ENCODE measurements at places on chromosomes 4 and X. TPM values are rescaled to one million over a fixed set of nuclear protein-coding genes. Genes with fewer than 3 reads are reported as not detected.

GRCh38 chrX:44054863-44055601, 81.8 kb upstream of the NDP start:
- no peak overlapping the region for H3K27ac ChIP-seq
- no peaks in the 10 kb centered on the region for H3K4me1 ChIP-seq
- no peak for DNase-seq
- H3K36me3 ChIP-seq = no peaks in the 10 kb centered on the region
- no peak overlapping the region for H3K4me3 ChIP-seq
- peaks cover 16% of the 10 kb centered on the region for H3K27me3 ChIP-seq

DNA sequence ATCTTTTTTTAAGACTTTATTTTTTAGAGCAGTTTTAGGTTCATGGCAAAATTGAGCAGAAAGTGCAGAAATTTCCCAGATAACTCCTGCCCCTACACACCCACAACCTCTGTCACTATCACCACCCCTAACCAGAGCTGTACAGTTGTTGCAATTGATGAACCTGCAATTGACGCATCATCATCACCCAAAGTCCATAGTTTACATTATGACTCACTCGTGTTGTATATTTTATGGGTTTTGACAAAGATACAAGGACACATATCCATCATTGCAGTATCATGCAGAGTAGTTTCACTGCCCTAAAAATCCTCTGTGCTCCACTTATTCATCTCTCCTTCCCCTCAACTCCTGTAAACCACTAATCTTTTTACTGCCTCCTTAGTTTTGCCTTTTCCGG, 34.5 kb upstream of the WAS start:
- H3K27me3 ChIP-seq = peaks cover 1% of the 10 kb centered on the region
- H3K27ac ChIP-seq = no peak overlapping the region
- H3K4me3 ChIP-seq = no peak overlapping the region
- no peaks in the 10 kb centered on the region for H3K36me3 ChIP-seq
- H3K4me1 ChIP-seq = no peaks in the 10 kb centered on the region

Gene TMSB15A
- total RNA-seq = 1.0 TPM

- DNase-seq = no peak
- no peak overlapping the region for H3K27ac ChIP-seq
- no peaks in the 10 kb centered on the region for H3K27me3 ChIP-seq
- H3K4me3 ChIP-seq = no peak overlapping the region
- H3K4me1 ChIP-seq = no peaks in the 10 kb centered on the region
Observed at GRCh38 chr4:99628040-99628439, 29.6 kb downstream of the C4orf54 start.

GRCh38 chr4:30103455-30103854, 616.7 kb upstream of the PCDH7 start:
- DNase-seq = no peak
- no peaks in the 10 kb centered on the region for H3K27me3 ChIP-seq
- no peaks in the 10 kb centered on the region for H3K36me3 ChIP-seq
- H3K4me1 ChIP-seq = no peaks in the 10 kb centered on the region

- H3K27me3 ChIP-seq = no peaks in the 10 kb centered on the region
- peak overlapping the region; percentile 46 for H3K4me3 ChIP-seq
- H3K27ac ChIP-seq = peak overlapping the region; percentile 86
- DNase-seq = no peak
- H3K36me3 ChIP-seq = no peaks in the 10 kb centered on the region
Observed at GRCh38 chr4:157992948-157993839, 179.6 kb downstream of the GASK1B start.

- no peaks in the 10 kb centered on the region for H3K27me3 ChIP-seq
- no peaks in the 10 kb centered on the region for H3K36me3 ChIP-seq
- no peaks in the 10 kb centered on the region for H3K4me1 ChIP-seq
- H3K27ac ChIP-seq = no peak overlapping the region
Observed at GRCh38 chr4:39441593-39441992, 17.1 kb downstream of the RPL9 start.

GRCh38 chr4:151403656-151404055, 5.3 kb upstream of the FHIP1A start:
- H3K36me3 ChIP-seq = no peaks in the 10 kb centered on the region
- H3K4me3 ChIP-seq = no peak overlapping the region
- no peaks in the 10 kb centered on the region for H3K27me3 ChIP-seq
- DNase-seq = no peak
- no peak overlapping the region for H3K27ac ChIP-seq
- no peaks in the 10 kb centered on the region for H3K4me1 ChIP-seq

- no peaks in the 10 kb centered on the region for H3K36me3 ChIP-seq
- H3K27me3 ChIP-seq = no peaks in the 10 kb centered on the region
- H3K4me1 ChIP-seq = no peaks in the 10 kb centered on the region
- H3K4me3 ChIP-seq = no peak overlapping the region
- no peak overlapping the region for H3K27ac ChIP-seq
- no peak for DNase-seq
Observed at GRCh38 chr4:147360301-147360700, 120.6 kb upstream of the EDNRA start.

Gene DUSP9
- total RNA-seq = 15.9 TPM

- H3K27ac ChIP-seq = no peak overlapping the region
- no peaks in the 10 kb centered on the region for H3K36me3 ChIP-seq
- no peak overlapping the region for H3K4me3 ChIP-seq
Observed at GRCh38 chrX:69031971-69032391, 133.3 kb downstream of the PJA1 start.

DNA sequence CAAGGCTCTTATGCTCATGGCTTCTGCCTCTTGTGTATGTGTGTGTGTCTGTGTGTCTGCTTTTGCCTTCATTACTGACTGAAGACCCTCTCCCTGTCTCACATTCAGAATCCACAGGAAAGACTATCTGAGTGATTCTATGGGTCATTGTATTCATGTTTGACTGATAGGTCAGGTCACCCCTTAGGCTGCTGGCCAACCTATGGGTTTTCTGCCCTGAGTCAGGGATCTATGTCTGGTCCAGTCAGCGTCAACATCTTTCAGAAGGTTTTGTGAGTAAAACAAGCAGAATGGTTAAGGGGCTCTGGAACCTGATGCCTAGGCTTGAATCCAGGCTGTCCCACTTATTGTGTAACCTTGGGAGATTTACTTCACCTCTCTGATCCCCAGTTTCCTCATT, 30.5 kb downstream of the NHSL2 start:
- H3K36me3 ChIP-seq = no peaks in the 10 kb centered on the region
- no peak overlapping the region for H3K4me3 ChIP-seq
- peaks cover 15% of the 10 kb centered on the region for H3K27me3 ChIP-seq
- no peak overlapping the region for H3K27ac ChIP-seq
- DNase-seq = no peak

DNA sequence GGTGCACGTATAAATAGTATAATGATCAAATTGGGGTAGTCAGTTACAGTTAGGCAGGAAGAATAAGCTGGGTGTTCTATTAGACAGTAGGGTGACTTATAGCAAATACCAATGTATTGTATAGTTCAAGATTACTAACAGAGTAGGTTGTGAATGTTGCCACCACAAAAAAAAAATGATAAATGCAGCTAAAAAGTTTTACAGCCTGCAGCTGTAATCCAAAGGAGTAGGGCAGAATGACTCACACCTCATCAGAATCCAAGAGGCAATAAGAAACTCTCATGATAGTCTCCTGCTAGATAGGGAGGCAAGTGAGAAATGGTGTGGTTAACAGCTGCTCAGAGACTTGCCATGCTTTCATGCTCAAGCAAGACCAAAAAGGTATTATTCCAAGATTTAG, 19.6 kb upstream of the TCEAL4 start:
- H3K27me3 ChIP-seq = no peaks in the 10 kb centered on the region
- no peak for DNase-seq
- H3K4me3 ChIP-seq = no peak overlapping the region
- H3K4me1 ChIP-seq = no peaks in the 10 kb centered on the region
- H3K36me3 ChIP-seq = no peaks in the 10 kb centered on the region
- H3K27ac ChIP-seq = no peak overlapping the region

DNA sequence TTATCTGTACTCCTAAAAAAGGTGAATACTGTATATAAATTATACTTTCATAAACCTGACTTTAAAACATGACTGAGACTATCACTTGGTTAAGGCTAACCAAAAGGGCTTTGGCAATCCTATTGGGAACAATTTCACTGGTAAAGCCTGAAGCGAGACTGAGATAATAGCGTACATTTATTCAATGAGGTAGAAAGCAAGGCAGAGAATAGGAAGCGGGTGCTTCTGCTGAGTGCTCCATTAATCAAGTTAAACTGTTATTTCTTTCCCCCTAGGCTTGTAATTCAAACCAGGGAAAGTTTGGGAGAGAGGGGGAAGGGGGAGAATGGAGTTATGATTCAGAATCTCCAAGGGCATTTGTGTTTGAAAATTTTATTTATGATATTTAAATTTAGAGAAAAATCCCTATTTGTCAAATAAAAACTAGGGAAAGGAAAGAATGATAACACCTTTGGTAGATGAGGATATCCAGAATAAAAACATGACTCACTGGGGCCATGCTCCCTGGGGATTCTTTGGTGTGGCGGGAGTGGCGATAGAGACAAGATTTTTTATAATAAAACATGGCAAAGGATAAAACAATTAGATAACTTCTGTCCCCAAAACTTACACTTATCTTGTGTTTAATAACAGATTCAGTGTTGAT, 34.6 kb upstream of the SORBS2 start:
- no peaks in the 10 kb centered on the region for H3K27me3 ChIP-seq
- DNase-seq = peak; percentile 46
- no peak overlapping the region for H3K4me3 ChIP-seq
- H3K27ac ChIP-seq = no peak overlapping the region
- H3K4me1 ChIP-seq = no peaks in the 10 kb centered on the region
- H3K36me3 ChIP-seq = no peaks in the 10 kb centered on the region

- H3K27ac ChIP-seq = no peak overlapping the region
- no peaks in the 10 kb centered on the region for H3K27me3 ChIP-seq
- H3K36me3 ChIP-seq = no peaks in the 10 kb centered on the region
- no peaks in the 10 kb centered on the region for H3K4me1 ChIP-seq
Observed at GRCh38 chr4:11098461-11098860, 330.2 kb downstream of the HS3ST1 start.

Gene EDNRA
- total RNA-seq = 9.7 TPM

GRCh38 chrX:87621697-87622096, 104.1 kb downstream of the KLHL4 start:
- no peaks in the 10 kb centered on the region for H3K36me3 ChIP-seq
- no peaks in the 10 kb centered on the region for H3K27me3 ChIP-seq
- no peak overlapping the region for H3K4me3 ChIP-seq
- no peaks in the 10 kb centered on the region for H3K4me1 ChIP-seq
- H3K27ac ChIP-seq = no peak overlapping the region

- H3K4me1 ChIP-seq = no peaks in the 10 kb centered on the region
- H3K27me3 ChIP-seq = no peaks in the 10 kb centered on the region
- DNase-seq = no peak
- no peak overlapping the region for H3K27ac ChIP-seq
- no peak overlapping the region for H3K4me3 ChIP-seq
Observed at GRCh38 chr4:121093261-121093660, 20.9 kb upstream of the NDNF start.

Gene AFM
- not detected for total RNA-seq

Gene IL9R
- not detected for total RNA-seq
